ENCODE measurements at places on chromosomes 1 and 21.

GRCh38 chr1:113007706-113008364 lies 51.8 kb upstream of the SLC16A1 start:
- no peak for DNase-seq

DNA sequence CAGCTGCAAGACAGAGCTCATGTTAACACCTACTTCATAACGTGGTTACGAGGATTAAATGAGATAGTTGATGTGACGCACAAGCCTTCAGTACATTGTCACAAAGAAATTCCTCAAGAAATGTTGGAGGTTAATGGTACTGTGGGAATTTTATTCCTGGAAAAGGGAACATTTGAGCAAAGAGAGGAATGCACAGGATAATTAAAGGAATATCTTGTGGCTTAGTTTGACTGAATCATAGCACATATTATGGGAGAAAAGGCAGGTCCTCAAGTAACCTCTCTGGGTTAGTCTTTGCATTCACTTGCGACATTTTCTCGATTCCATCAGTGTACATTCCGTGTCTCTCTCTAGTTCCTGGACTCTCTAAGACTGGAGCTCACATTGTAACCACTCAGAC lies 300.2 kb upstream of the DUSP10 start:
- DNase-seq = no peak

GRCh38 chr1:6982860-6983259 lies 197.6 kb downstream of the CAMTA1 start:
- DNase-seq = no peak

- DNase-seq = no peak
These were observed 27.7 kb downstream of the PEA15 start for GRCh38 chr1:160232911-160233310.
